Neural crest cell (in vitro differentiated cells): ENCODE measurements at places on chromosomes 1 and 21. TPM values are rescaled to one million over a fixed set of nuclear protein-coding genes. Genes with fewer than 3 reads are reported as not detected.
A peak's percentile ranks its signal among the peaks of the same experiment; 100 is the strongest.

DNA sequence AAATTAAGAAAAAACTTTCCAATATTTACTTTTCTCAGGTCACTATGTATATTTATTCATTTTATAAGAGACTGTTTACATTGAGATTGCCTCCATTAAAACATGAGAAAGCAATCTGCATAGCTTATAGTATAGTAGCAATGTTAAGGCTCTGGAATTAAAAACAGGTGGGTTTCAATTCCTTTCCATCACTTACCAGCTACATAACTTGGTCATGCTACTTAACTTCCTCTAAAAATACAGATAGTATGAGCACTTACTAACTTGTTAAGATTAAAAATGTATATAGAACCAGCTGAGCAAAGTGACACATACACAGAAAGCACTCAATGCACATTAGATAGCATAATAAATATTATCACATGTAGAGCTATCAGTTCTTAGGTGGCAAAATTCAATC is 76.6 kb downstream of the LYST start:
- no peaks in the 10 kb centered on the region for H3K4me1 ChIP-seq
- H3K27ac ChIP-seq: no peak overlapping the region
- no peak for DNase-seq
- H3K36me3 ChIP-seq: no peaks in the 10 kb centered on the region

DNA sequence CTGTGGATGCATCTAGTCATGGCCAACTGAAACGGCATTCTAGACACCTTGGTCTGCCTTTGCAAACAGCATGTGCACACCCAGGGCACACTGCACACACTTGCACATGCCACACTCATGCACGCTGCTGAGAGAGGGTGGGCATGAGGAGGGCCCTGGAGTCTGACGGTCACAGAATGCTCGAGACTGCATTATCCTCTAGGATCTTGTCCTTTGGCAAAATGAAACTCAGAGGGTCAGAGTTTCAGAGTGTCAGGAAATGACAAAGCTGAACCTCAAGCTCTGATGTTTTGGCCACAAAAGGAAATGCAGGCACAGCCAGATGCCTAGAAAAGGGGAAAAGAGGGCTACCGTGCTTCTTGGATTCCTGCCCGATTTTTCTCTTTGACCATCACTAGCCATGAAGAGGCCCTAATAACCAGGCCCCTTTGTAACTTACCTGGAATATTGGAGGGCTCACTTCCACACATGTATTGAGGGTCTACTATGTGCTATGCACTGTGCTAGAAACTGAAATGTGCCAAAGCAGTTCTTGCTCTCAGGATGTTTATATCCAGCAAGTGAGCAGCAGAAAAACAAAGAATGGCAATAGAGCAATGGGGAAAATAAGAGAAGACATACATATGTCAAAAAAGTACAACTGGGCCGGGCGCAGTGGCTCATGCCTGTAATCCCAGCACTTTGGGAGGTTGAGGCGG is 65.4 kb downstream of the TOMM20 start:
- DNase-seq: no peak
- peaks cover 18% of the 10 kb centered on the region for H3K4me1 ChIP-seq
- no peak overlapping the region for H3K4me3 ChIP-seq

DNA sequence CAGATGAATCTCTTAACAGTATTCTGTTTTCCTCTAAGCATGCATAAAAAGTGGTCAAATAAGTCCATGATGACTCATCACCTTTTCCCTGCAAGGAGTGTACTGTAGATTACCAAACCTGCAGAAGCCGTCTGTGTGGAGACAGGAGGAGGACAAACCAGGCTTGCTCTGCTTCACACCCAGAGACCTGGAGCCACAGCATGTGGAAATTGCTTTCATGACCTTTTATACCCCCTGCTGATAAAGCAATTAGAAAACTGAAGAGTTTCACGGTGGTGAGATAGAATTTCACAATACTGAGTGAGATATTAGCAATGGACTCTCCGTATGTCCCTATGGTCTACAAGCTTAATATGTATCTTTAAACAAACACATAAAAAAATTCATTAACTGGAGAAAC is 9.4 kb downstream of the CORT start:
- H3K27me3 ChIP-seq: no peaks in the 10 kb centered on the region
- H3K36me3 ChIP-seq: peaks cover 10% of the 10 kb centered on the region
- H3K27ac ChIP-seq: no peak overlapping the region
- no peak overlapping the region for H3K4me3 ChIP-seq

Gene GPR61
- total RNA-seq: not detected in 2 replicates

- H3K4me1 ChIP-seq: peaks cover 13% of the 10 kb centered on the region
- H3K27ac ChIP-seq: no peak overlapping the region
- H3K27me3 ChIP-seq: no peaks in the 10 kb centered on the region
- DNase-seq: no peak
- peaks cover 5% of the 10 kb centered on the region for H3K36me3 ChIP-seq
Observed at GRCh38 chr21:25664491-25664931, 25.5 kb downstream of the JAM2 start.

DNA sequence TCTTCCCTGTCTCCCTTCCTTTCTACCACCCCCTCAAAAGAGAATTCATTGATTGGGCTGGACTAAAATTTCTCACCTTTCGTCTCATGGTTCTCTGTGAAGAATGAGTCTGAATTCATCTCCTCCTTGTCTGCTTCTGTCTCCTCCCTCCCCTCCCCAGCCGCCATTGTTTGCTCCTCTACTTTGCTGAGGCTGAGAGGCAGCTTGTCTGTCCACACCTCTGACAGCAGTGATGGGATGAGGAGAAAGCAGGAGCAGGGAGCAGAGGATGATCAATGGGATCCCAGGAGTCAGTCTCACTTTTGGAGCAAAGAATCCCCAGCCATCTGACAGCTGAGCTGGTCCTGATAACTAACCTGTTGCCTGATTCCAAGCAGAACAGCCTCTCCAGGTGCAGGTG is 2.5 kb downstream of the ILDR2 start:
- H3K36me3 ChIP-seq: no peaks in the 10 kb centered on the region
- H3K27ac ChIP-seq: peak overlapping the region; percentile 85
- H3K4me3 ChIP-seq: peak overlapping the region; percentile 17

Gene RGS13
- not detected in 2 replicates for total RNA-seq

DNA sequence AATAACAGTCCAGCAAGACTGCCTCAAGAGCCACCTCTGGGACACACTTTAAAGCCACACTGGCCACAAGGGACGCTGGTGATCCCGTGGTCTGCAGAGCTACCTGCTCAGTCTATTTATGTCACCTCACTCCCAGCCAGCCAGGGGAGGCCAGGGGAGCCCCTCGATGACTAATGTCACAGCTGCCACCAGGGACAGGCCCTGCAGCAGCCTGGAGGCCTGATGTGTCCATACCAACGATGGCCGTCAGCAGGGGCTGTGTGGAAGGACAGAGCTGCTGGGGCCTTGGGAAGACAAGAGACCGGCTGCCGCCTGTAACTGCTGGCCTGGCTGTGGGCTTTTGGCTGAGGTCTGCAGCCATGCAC is 71.0 kb downstream of the SIK1 start:
- no peaks in the 10 kb centered on the region for H3K27me3 ChIP-seq
- no peak for DNase-seq
- H3K36me3 ChIP-seq: no peaks in the 10 kb centered on the region
- no peak overlapping the region for H3K4me3 ChIP-seq
- no peak overlapping the region for H3K27ac ChIP-seq
- peaks cover 6% of the 10 kb centered on the region for H3K4me1 ChIP-seq

DNA sequence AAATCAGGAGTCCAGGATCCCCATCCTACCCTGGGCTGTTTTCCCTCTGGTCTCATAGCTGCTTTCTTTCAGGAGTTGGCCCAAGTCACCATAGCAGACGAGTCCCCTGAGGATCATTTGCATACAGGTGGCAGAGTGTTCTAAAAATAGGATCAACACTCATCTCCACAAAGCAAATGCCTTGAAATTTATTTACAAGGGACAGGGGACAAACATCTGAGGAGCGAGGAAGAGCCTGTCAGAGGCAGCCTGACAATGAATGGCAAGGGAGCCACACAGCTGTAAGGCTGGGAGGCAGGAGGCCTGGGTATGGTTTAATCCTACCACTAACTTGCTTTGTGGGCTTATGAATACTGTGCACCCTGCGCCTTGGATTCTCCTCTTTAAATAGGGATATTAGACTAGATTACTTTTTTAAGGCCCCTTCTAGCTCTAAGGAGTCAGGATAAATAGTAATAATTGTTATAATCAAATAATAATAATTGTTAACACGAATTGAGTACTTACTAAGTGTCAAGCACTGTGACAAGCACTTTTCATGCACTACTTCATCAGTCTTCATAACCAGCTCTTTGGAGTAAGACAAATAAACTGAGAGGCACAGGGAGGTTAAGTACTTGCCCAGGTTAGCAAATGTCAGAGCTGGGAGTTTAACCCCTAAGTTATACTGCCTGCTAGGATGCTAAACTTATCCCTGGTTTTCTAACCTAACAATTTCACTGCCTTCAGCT is 34.5 kb downstream of the RAB3B start:
- no peak for DNase-seq
- H3K4me1 ChIP-seq: peaks cover 24% of the 10 kb centered on the region
- no peaks in the 10 kb centered on the region for H3K36me3 ChIP-seq
- H3K27ac ChIP-seq: no peak overlapping the region

- H3K4me3 ChIP-seq: no peak overlapping the region
- no peak overlapping the region for H3K27ac ChIP-seq
- peaks cover 5% of the 10 kb centered on the region for H3K4me1 ChIP-seq
- H3K27me3 ChIP-seq: no peaks in the 10 kb centered on the region
- DNase-seq: no peak
- peaks cover 5% of the 10 kb centered on the region for H3K36me3 ChIP-seq
Observed at GRCh38 chr1:113439277-113439670, 49.0 kb downstream of the MAGI3 start.

- no peaks in the 10 kb centered on the region for H3K36me3 ChIP-seq
- H3K4me1 ChIP-seq: no peaks in the 10 kb centered on the region
- H3K27ac ChIP-seq: no peak overlapping the region
- H3K4me3 ChIP-seq: no peak overlapping the region
Observed at GRCh38 chr1:199551967-199552565, 475.4 kb upstream of the NR5A2 start.

Gene TTC24
- total RNA-seq: not detected in 2 replicates

Gene FAAH
- total RNA-seq: 16.2 and 17.4 TPM in 2 replicates

DNA sequence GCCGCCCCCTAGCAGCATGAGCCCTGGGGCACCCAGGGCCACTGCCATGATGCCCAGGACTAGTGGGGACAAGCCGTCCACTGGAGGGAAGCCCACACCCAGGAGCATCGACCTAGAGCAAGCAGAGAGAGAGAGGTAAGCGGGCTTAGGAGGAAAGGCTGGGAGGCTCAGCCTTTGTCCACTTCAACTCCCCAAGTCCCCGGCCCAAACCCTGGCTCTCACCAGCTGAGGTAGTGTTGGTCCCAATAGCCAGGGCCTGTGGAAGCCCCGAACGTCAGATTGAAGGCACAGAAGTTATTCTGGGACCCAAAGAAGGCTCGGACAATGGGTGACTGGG is 2.4 kb downstream of the GLMP start:
- no peak for DNase-seq
- peak overlapping the region; percentile 93 for H3K27ac ChIP-seq
- H3K4me1 ChIP-seq: peaks cover 23% of the 10 kb centered on the region
- H3K27me3 ChIP-seq: no peaks in the 10 kb centered on the region
- peak overlapping the region; percentile 41 for H3K4me3 ChIP-seq

DNA sequence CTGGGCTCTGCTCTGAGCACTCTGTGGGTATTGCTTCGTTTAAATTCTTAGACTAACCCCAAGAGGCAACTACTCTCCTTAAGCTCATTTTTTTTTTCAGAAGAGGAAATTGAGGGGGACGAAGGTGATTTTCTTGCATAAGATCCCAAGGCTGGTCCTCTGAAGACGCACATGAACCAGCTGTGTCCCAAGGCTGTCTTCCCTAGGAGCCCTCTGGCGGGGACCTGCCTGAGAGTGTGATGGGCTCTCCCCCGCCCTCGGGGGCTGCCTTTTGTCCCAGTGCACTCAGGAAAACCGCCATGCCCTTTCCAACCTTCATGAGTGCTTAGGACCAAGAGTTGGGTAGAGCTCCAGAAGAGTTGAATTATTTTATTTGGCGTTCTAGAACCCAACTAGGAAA is 21.7 kb downstream of the UMODL1 start:
- H3K4me1 ChIP-seq: peaks cover 11% of the 10 kb centered on the region
- peak overlapping the region; percentile 20 for H3K27ac ChIP-seq
- H3K4me3 ChIP-seq: no peak overlapping the region

Gene SRSF4
- total RNA-seq: 109 and 112 TPM in 2 replicates
